ENCODE measurements at places on chromosomes 2 and 18. TPM values are rescaled to one million over a fixed set of nuclear protein-coding genes. Genes with fewer than 3 reads are reported as not detected.

EGR4 gene
- not detected for total RNA-seq

GRCh38 chr2:158603205-158603604, 146.5 kb downstream of the PKP4 start:
- no peak overlapping the region for H3K4me3 ChIP-seq
- H3K27ac ChIP-seq = no peak overlapping the region
- DNase-seq = no peak
- H3K4me1 ChIP-seq = peaks cover 3% of the 10 kb centered on the region
- no peaks in the 10 kb centered on the region for H3K27me3 ChIP-seq

GRCh38 chr2:173989160-173989883, 24.1 kb upstream of the SP3 start:
- H3K27me3 ChIP-seq = no peaks in the 10 kb centered on the region
- H3K4me1 ChIP-seq = peaks cover 42% of the 10 kb centered on the region
- no peak overlapping the region for H3K4me3 ChIP-seq
- DNase-seq = no peak

GRCh38 chr2:37366773-37367172, 22.3 kb downstream of the QPCT start:
- no peaks in the 10 kb centered on the region for H3K27me3 ChIP-seq
- H3K27ac ChIP-seq = no peak overlapping the region
- no peak for DNase-seq
- no peak overlapping the region for H3K4me3 ChIP-seq

- H3K27me3 ChIP-seq = no peaks in the 10 kb centered on the region
- H3K36me3 ChIP-seq = no peaks in the 10 kb centered on the region
- no peak overlapping the region for H3K4me3 ChIP-seq
- no peak overlapping the region for H3K27ac ChIP-seq
Observed at GRCh38 chr2:33100921-33101320, 154.2 kb downstream of the LTBP1 start.

DNA sequence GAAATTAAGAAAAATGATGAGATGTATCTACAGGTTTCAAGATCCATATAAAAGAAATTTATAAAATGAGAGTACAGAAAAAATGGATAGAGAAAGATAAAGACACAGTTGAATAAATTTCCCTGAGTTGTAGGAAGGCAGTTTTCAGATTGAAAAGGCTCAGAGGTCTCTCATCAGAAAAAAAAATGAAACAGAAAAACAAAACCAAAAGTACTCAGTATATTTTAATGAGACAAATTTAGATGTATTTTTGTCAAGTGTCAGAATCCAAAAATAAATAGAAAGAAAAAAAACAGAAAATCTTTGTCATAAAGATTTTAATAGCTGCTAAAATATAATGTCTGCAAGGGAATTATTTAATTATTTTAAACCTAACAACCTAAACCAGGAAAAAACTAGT, 520.5 kb downstream of the KCNJ3 start:
- no peak overlapping the region for H3K27ac ChIP-seq
- H3K4me1 ChIP-seq = no peaks in the 10 kb centered on the region
- H3K4me3 ChIP-seq = no peak overlapping the region
- no peaks in the 10 kb centered on the region for H3K27me3 ChIP-seq

- H3K27me3 ChIP-seq = no peaks in the 10 kb centered on the region
- peak within 1 kb of the TSS; percentile 92 for H3K27ac ChIP-seq
- no peaks in the 10 kb centered on the region for H3K36me3 ChIP-seq
- peak; percentile 87 for DNase-seq
Observed at GRCh38 chr2:23939987-23940717, at the start of gene UBXN2A. TSS of gene UBXN2A (plus strand) at chr2:23940463. CDS start at chr2:23958315, 17,852 bp downstream.

FAP gene
- 3.4 TPM for total RNA-seq

DNA sequence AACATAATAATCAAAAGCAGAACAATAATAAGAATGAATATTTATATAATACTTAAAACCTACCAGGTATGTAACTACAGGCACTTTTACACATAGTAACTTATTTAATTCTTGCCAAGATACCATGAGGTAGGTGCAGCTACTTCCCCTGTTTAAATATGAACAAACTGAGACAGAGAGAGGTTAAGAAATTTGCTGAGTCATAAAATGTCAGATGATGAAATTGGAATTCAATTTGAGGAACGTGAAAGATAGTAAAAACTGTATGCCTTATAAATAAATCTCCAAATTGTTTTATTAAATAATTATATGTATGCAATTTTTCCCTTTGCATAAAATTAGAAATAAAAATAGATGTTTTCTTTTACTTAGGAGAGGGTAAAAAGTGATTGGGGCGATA, 1103.3 kb upstream of the NRXN1 start:
- H3K27ac ChIP-seq = no peak overlapping the region
- H3K36me3 ChIP-seq = no peaks in the 10 kb centered on the region
- DNase-seq = no peak
- no peak overlapping the region for H3K4me3 ChIP-seq
- H3K27me3 ChIP-seq = no peaks in the 10 kb centered on the region

DNA sequence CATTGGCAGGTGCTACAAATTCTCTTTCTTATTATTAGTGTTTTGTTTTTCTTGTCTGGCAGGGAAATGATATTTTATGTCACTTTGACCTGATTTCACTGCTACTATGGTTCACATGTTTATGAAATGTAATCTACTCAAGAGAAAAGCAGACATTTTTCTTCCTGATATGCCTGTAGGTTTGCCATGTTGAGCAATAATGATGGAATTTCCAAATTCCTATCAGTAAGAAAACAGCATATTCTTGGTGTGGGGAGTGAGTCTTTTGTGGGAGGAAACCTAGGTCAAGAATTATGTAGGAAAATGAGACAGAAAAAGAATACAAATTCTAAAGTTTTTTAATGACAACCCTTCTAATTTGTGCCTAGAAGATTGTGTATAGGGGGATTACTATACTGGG, 356.4 kb downstream of the SLC4A3 start:
- H3K4me3 ChIP-seq = no peak overlapping the region
- no peaks in the 10 kb centered on the region for H3K36me3 ChIP-seq
- H3K27ac ChIP-seq = no peak overlapping the region
- H3K27me3 ChIP-seq = no peaks in the 10 kb centered on the region

DNA sequence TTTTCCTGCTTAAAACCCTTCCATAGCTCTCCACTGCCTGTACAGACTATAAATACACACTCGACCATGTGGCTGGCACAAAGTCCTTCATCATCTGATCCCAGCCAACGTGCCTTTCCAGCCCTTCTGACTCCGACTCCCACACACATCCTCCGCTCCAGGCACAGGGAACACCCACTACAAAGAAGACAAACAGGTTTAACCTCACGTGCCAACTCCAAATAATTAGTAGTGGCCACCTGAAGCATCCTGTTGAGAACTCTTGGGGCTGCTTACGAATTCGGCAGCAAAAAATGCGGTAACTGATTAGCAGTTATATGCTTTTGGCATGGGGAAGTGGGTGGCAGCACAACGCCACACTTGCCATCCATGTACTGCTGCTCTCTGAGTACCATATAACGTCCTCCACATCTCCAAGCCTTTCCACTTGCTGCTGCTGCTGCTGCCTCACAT, 12.1 kb downstream of the SPIRE1 start:
- H3K4me1 ChIP-seq = peaks cover 21% of the 10 kb centered on the region
- peak; percentile 69 for DNase-seq
- H3K27ac ChIP-seq = no peak overlapping the region

DNA sequence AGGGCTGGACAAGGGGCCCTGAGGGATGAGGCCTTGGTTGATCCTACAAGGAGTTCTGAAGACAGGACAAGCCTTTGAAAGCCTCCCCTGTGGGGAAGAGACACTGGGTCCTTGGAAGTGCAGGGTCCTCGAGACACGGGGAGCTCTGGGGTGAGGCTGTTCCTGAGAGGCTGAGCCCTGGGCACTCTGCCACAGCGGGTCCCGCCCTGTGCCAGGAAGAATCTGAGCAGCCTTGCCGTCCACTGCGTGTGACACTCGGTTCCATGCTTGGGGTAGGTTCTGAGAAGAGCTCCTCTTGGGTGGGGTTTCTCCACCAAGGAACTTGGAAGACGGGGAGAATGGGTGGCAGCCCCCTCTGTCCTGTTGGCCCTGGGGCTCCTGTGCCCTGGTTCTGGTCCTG, 13.9 kb downstream of the SNTG2 start:
- no peak overlapping the region for H3K27ac ChIP-seq
- no peaks in the 10 kb centered on the region for H3K4me1 ChIP-seq
- no peaks in the 10 kb centered on the region for H3K36me3 ChIP-seq
- H3K4me3 ChIP-seq = no peak overlapping the region
- no peak for DNase-seq

DOK6 gene
- total RNA-seq = 3.2 TPM

DES gene
- total RNA-seq = 64.5 TPM

DNA sequence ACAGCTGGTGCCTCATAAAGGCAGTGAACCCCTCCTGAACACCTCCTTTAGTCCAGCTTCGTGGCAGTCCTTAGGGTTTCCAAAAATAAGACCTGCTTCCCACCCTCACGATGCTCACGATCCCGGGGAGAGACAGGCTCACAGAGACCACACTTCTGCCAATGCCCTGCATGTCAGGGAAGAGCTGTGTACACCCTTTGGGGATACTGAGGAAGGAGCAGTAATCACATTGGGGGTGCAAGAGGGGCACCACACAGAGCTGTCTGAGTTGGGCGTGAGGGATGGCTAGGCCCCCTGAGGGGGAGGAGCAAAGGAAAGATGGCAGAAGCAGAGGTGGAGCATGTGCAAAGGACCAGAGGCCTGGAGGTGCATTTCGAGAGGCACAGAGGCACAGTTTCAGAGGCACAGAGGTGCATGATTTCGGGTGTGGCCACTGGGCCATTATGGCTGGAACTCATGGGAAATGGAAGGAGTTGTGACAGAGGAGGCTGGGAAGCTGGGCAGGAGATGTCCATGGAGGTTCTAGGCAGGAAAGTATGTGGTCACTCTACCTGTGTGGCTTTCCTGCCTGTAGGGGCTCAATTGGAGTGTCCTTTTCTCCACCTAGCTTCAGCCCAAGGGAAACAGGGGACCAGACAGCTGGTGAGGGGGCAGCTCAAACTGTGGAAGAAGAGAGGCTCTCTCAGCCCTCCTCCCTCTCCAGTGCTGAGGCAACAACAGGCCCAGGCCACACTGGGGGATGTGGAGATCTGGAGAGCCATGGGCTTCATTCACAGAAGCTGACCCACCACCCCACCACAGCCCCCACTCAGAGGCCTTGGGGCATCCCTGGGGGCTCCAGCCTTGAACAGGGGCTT, 115.9 kb downstream of the CAPN13 start:
- DNase-seq = no peak
- H3K27ac ChIP-seq = peak overlapping the region; percentile 42
- peaks cover 12% of the 10 kb centered on the region for H3K4me1 ChIP-seq

HOXD4 gene
- 0.97 TPM for total RNA-seq

DNA sequence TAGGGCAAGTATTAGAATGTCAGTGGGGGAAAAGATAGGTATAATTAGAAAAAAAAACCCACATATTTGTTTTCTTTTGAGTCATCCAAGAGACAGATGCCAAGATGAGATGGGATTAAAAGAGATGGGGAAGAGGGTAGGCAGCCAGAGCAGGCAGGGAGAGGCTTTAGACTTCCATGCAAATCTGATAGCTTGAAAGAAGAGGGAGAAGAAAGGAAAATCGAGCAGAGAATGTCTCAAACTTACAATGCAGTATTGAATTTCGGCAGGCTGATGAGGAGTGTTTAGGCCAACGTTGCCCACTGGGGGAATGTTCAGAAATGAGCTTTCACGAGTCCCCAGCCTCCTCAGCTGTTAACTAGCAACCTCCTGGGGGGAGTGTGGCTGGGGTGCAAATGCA, 91.3 kb downstream of the SPATS2L start:
- no peaks in the 10 kb centered on the region for H3K4me1 ChIP-seq
- no peak overlapping the region for H3K4me3 ChIP-seq
- no peaks in the 10 kb centered on the region for H3K36me3 ChIP-seq
- DNase-seq = no peak
- no peaks in the 10 kb centered on the region for H3K27me3 ChIP-seq

DNA sequence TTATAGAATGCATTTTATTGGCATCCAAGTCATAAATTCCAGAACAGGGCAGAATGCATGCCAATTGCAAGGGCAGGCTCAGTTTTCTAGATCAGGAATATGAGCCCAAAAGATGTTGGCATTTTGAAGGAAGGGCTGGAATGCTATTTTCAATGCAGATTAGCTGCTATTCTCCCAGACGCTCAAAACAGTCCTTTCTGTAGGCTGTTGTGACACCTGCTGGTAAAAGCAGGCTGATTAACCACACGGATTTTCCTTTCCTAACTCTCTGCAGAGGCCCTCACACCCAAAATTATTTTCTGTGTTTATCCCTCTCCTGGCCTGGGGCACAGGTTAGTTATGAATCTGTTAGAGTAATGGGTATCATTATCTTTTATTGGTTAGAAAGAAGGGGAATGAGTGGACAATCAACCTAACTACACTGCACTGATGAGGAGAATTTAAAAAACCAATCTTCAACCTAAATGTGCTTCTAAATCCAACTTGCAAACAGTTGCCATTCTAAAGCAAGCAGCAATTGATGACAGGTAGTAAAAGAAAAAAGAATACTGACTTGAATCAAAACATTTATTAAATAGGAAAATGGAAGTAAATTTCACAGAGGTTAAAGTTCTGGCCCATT, 94.0 kb downstream of the PLA2R1 start:
- H3K36me3 ChIP-seq = no peaks in the 10 kb centered on the region
- H3K4me3 ChIP-seq = no peak overlapping the region
- DNase-seq = no peak
- no peaks in the 10 kb centered on the region for H3K27me3 ChIP-seq

CXCR1 gene
- 10.4 TPM for total RNA-seq

- no peaks in the 10 kb centered on the region for H3K4me1 ChIP-seq
- no peaks in the 10 kb centered on the region for H3K27me3 ChIP-seq
- H3K27ac ChIP-seq = no peak overlapping the region
- H3K4me3 ChIP-seq = no peak overlapping the region
Observed at GRCh38 chr2:212477571-212477970, 61.0 kb downstream of the ERBB4 start.

DNA sequence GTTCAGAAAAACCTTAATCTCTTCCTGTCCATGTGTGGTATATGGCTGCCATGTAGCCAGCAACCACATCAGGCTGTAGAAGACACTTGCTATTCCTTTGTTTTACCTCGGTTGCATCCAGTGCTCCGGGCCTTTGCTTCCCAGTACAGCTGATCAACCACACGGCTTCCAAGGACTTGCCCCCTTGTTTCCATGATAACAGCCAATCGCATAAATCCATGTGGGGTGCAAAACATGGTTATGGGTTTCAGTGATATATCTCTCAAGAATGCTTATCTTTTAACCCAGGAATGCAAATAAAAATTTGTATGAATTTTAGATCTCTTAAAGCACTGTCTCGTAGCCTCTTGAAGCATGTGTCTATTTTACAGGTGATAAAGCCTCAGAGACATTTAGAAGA, 118.3 kb downstream of the MGAT5 start:
- DNase-seq = no peak
- no peak overlapping the region for H3K4me3 ChIP-seq
- H3K4me1 ChIP-seq = peaks cover 11% of the 10 kb centered on the region
- H3K27me3 ChIP-seq = no peaks in the 10 kb centered on the region
- H3K27ac ChIP-seq = no peak overlapping the region

DSC2 gene
- total RNA-seq = 17.6 TPM

GRCh38 chr2:32064021-32064601, 755 bp downstream of the SPAST start:
- H3K27ac ChIP-seq = peak overlapping the region; percentile 86
- H3K4me1 ChIP-seq = peaks cover 27% of the 10 kb centered on the region
- peaks cover 6% of the 10 kb centered on the region for H3K36me3 ChIP-seq
- DNase-seq = no peak
- H3K27me3 ChIP-seq = no peaks in the 10 kb centered on the region
- peak overlapping the region; percentile 97 for H3K4me3 ChIP-seq
